Upper lobe of right lung (tissue), 1 donor: ENCODE measurements at places on chromosomes 16 and 17. TPM values are rescaled to one million over a fixed set of nuclear protein-coding genes. Genes with fewer than 3 reads are reported as not detected.

OTOP3 gene
- not detected for total RNA-seq

TMEM204 gene
- total RNA-seq, result 69.2 TPM

DNA sequence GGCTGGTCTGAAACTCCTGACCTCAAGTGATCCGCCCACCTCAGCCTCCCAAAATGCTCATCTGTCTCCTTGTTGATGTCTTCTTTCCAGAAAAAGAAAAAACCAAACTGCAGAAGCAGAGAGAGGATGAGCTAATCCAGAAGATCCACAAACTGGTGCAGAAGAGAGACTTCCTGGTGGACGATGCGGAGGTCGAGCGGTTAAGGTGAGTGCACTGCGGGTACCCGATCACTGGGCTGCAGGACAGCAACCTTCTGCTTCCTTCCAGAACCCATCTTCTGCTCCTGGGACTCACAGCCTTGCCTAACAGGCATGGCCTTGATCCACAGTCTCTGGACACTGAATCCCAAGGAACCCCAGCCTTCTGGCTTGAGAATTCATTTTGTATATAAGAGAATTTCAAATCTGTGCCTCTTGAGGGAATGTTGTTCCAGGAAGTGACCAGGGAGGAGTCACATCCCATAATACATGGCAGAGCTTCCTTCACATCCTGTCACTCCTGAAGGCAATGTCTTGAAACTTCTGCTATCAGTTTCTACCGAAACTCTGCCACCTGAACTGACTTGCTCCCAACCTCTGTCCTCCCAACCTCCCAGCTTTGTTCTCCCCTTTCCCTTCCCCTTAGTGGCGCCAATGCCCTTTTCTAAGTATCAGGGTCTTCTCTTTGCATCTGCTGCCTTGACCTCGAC lies 61.7 kb downstream of the MARF1 start:
- H3K4me1 ChIP-seq, result peaks cover 5% of the 10 kb centered on the region
- H3K4me3 ChIP-seq, result no peak overlapping the region
- H3K27me3 ChIP-seq, result no peaks in the 10 kb centered on the region
- DNase-seq, result no peak
- H3K36me3 ChIP-seq, result peaks cover 8% of the 10 kb centered on the region

- no peaks in the 10 kb centered on the region for H3K4me1 ChIP-seq
- no peak overlapping the region for H3K4me3 ChIP-seq
- no peak for DNase-seq
- H3K36me3 ChIP-seq, result no peaks in the 10 kb centered on the region
Measured at GRCh38 chr17:34561328-34561727, 18.1 kb upstream of the TMEM132E start.

- H3K4me3 ChIP-seq, result no peak overlapping the region
- DNase-seq, result no peak
- no peak overlapping the region for H3K27ac ChIP-seq
- H3K4me1 ChIP-seq, result no peaks in the 10 kb centered on the region
- H3K27me3 ChIP-seq, result no peaks in the 10 kb centered on the region
Measured at GRCh38 chr16:26214581-26215174, 522.9 kb downstream of the HS3ST4 start.

PRSS21 gene
- total RNA-seq, result 17.1 TPM

GRCh38 chr17:78138204-78139060 lies 7.8 kb upstream of the C17orf99 start:
- no peaks in the 10 kb centered on the region for H3K36me3 ChIP-seq
- peaks cover 38% of the 10 kb centered on the region for H3K4me1 ChIP-seq
- no peak for DNase-seq
- H3K27ac ChIP-seq, result no peak overlapping the region
- H3K4me3 ChIP-seq, result no peak overlapping the region

DNA sequence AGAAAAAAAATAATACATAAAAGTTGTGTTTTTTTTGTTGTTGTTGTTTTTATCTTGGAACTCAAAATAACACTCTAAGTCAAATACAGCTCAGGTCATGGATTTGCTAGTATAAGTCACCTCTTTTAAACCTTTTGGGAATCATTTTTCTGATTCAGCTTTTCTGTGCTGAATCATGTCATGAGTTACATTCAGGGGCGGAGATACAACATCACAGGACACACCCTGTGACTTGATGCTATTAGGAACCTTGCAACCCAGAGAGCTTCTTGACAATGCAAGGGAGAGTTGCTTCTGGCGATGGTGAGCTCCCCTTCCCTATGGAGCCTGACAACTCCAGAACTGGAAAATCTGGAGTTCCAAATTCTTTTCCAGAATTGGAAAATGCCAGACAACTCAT lies 358.3 kb upstream of the C16orf82 start:
- no peaks in the 10 kb centered on the region for H3K36me3 ChIP-seq
- DNase-seq, result no peak
- H3K4me1 ChIP-seq, result no peaks in the 10 kb centered on the region
- no peaks in the 10 kb centered on the region for H3K27me3 ChIP-seq
- no peak overlapping the region for H3K4me3 ChIP-seq
- no peak overlapping the region for H3K27ac ChIP-seq

DNA sequence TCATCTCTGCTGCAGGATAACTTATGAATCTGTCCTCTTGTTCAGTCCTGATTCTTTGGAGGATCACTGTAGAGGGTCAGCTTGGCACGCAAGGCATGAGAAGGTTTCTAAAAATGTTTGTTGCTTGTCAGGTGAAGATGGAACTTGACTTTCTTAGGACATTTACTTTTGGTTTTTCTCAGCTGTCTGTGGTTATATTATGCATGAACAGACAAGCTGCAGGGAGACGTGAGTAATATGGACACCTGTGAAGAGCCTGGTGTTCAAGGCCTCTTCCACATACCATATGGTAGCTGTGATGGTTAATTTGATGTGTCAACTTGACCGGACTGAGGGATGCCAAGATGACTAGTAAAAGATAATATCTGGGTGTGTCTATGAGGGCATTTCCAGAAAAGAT lies 270.2 kb upstream of the CPHXL start:
- no peaks in the 10 kb centered on the region for H3K4me1 ChIP-seq
- H3K4me3 ChIP-seq, result no peak overlapping the region
- H3K27me3 ChIP-seq, result no peaks in the 10 kb centered on the region
- no peak for DNase-seq
- no peak overlapping the region for H3K27ac ChIP-seq

- H3K27ac ChIP-seq, result no peak overlapping the region
- DNase-seq, result no peak
- no peaks in the 10 kb centered on the region for H3K27me3 ChIP-seq
- H3K4me3 ChIP-seq, result no peak overlapping the region
- no peaks in the 10 kb centered on the region for H3K36me3 ChIP-seq
- H3K4me1 ChIP-seq, result peaks cover under 1% of the 10 kb centered on the region
Measured at GRCh38 chr17:65627891-65628643, 66.6 kb upstream of the AXIN2 start.

DNA sequence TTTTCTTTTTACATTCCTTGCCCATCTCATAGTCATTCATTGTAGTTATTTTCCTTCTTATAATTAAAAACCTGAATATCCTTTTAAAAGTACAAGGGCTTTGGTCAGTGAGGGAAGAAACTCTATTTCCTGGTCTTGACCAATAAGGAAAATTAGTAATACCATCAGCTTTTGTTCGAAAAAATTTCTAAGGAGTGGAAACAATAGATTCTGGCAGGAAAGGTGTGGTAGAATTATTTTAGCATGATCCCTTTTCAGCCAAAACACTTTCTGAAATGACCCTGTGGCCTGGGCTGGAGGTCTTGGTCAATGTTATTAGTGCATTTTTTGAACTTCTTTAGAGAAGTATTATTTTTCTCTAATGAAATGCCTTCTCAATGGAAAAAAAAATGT lies 36.6 kb downstream of the IQCK start:
- H3K27ac ChIP-seq, result no peak overlapping the region
- H3K27me3 ChIP-seq, result no peaks in the 10 kb centered on the region
- DNase-seq, result no peak
- H3K36me3 ChIP-seq, result no peaks in the 10 kb centered on the region
- H3K4me1 ChIP-seq, result no peaks in the 10 kb centered on the region

- no peak for DNase-seq
- no peak overlapping the region for H3K4me3 ChIP-seq
- no peak overlapping the region for H3K27ac ChIP-seq
Measured at GRCh38 chr16:84029297-84030047, 13.1 kb downstream of the SLC38A8 start.

DNA sequence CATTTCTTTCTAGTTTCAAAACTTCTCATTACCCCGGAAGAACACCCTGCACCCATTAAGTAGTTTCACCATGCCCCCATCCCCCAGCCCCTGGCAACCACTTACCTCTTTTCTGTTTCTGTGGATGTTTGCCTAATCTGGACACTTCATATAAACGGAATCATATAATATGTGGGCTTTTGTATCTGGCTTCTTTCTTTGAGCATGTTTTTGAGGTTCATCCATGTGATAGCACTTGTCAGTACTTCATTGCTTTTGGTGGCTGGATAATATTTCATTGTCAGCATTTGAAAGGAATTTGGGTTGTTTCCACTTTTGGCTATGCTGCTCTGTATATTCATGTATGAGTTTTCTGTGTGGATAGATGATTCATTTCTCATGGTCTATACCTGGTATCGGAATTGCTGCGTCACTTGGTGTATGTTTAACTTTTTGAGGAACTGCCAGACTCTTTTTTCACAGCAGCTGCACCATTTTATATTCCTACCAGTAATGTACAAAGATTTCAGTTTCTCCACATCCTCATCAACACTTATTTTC lies 30.0 kb upstream of the SLC5A10 start:
- no peak for DNase-seq
- H3K4me3 ChIP-seq, result no peak overlapping the region
- no peaks in the 10 kb centered on the region for H3K27me3 ChIP-seq
- H3K4me1 ChIP-seq, result peaks cover 28% of the 10 kb centered on the region
- no peak overlapping the region for H3K27ac ChIP-seq

DNA sequence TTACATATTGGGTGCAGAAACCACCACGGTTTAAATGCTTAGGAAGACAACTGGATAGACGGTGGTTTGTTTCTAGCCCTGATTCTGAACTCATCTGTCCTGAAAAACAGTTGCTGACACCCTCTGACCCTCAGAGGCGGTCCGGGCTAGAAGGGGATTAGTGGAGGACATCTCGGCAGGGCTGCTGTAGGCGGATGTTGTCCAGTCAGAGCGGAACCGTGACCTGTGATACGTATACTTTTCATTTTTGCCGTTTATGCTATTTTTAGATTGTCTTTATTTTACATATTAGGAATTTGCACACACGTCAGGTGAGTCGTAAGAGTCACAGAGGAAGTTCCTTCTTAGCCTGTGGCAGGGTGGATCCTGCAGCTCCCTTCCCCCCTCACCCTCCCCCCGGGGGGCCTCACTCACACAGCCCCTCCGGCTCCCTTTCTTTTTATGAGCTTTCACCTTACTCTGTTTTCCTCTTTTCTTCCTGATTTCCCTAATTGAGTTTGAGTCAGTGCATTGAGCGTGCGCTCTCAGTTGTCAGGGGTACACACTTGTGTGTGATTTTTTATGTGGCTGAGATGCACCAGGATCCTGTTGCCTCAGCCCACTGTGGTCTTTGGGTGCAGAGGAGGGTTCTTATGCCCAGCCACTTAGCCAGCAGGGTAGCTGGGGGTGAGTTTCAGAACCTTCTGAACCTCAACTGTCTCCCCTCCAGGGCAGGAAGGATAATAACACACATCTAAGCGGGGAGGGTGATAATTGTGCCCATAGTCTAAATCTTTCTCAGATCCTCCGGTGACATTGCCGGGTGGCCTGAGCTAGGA lies 211.1 kb upstream of the CHMP6 start:
- no peaks in the 10 kb centered on the region for H3K27me3 ChIP-seq
- H3K36me3 ChIP-seq, result no peaks in the 10 kb centered on the region
- no peak for DNase-seq

DNA sequence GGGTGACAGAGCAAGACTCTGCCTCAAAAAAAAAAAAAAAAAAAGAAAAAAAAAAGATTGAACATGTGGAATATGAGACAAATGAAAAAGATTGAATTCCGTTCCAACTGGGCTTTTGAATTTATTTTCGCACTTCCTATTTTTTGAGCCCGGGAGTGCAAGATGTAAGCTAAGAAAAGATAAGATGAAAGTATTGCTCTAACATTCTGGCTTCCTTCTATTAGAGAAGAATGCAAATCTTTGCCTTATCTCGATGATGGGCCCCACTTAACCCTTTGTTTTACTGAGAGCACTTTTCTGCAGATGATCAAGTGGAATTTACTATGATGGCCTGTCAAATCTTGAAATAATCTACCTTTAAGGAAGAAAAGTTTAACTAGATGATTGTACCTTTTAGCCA lies 96.3 kb downstream of the WWOX start:
- DNase-seq, result no peak
- H3K27me3 ChIP-seq, result no peaks in the 10 kb centered on the region
- no peaks in the 10 kb centered on the region for H3K36me3 ChIP-seq
- H3K4me1 ChIP-seq, result no peaks in the 10 kb centered on the region
- H3K4me3 ChIP-seq, result no peak overlapping the region

PKMYT1 gene
- 3.8 TPM for total RNA-seq

- H3K27ac ChIP-seq, result peak within 1 kb of the TSS; percentile 85
- H3K4me1 ChIP-seq, result peaks cover 15% of the 10 kb centered on the region
- no peaks in the 10 kb centered on the region for H3K36me3 ChIP-seq
- peak within 1 kb of the TSS; percentile 53 for H3K4me3 ChIP-seq
Measured at GRCh38 chr17:42850954-42851353, at the start of gene AOC3. TSS of gene AOC3 (plus strand) at chr17:42851199. CDS start at chr17:42851344, 145 bp downstream.

DNA sequence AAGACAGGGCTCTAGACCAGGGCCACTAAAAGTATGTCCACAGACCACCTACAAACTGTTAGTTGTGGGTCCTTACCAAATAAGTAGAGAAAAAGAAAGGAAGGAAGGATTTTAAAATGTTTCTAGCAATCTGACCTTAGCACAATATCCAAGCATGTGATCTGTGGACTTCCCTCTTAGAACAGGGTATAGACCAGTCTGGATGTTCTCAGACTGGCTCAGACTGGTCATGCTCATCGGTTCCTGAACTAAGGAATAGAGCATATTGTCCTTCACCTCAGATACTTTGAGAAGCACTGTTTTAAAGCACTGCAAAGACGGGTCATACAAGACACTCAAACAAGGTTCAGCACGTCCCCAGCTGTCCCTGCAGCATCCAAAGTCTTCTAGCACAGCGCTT lies 25.8 kb downstream of the CUEDC1 start:
- no peak for DNase-seq
- no peak overlapping the region for H3K4me3 ChIP-seq
- no peaks in the 10 kb centered on the region for H3K36me3 ChIP-seq

GRCh38 chr16:27677263-27677662 lies 127.3 kb downstream of the KATNIP start:
- no peak for DNase-seq
- H3K4me3 ChIP-seq, result no peak overlapping the region
- H3K36me3 ChIP-seq, result peaks cover 21% of the 10 kb centered on the region
- H3K4me1 ChIP-seq, result no peaks in the 10 kb centered on the region

TEKT1 gene
- not detected for total RNA-seq

GRCh38 chr17:78935419-78936323 lies 10.5 kb upstream of the TIMP2 start:
- DNase-seq, result no peak
- H3K27me3 ChIP-seq, result no peaks in the 10 kb centered on the region
- peaks cover 20% of the 10 kb centered on the region for H3K4me1 ChIP-seq
- H3K36me3 ChIP-seq, result no peaks in the 10 kb centered on the region
- no peak overlapping the region for H3K4me3 ChIP-seq

- no peaks in the 10 kb centered on the region for H3K36me3 ChIP-seq
- H3K4me1 ChIP-seq, result peaks cover 13% of the 10 kb centered on the region
- DNase-seq, result no peak
- no peak overlapping the region for H3K4me3 ChIP-seq
- no peaks in the 10 kb centered on the region for H3K27me3 ChIP-seq
Measured at GRCh38 chr17:31740611-31741082, 118.4 kb downstream of the COPRS start.

KCNJ2 gene
- total RNA-seq, result 18.1 TPM

CA5A gene
- total RNA-seq, result not detected
